ENCODE measurements at places on chromosomes 2 and 18. TPM values are rescaled to one million over a fixed set of nuclear protein-coding genes. Genes with fewer than 3 reads are reported as not detected.
A peak's percentile ranks its signal among the peaks of the same experiment; 100 is the strongest.

- no peak for DNase-seq
These were observed 86.2 kb downstream of the METTL8 start for GRCh38 chr2:171347591-171348032.

- no peak for DNase-seq
These were observed 42.4 kb downstream of the ADCY3 start for GRCh38 chr2:24877646-24878045.

USP40 gene
- total RNA-seq = 19.7 TPM

WNT6 gene
- total RNA-seq = not detected

DNA sequence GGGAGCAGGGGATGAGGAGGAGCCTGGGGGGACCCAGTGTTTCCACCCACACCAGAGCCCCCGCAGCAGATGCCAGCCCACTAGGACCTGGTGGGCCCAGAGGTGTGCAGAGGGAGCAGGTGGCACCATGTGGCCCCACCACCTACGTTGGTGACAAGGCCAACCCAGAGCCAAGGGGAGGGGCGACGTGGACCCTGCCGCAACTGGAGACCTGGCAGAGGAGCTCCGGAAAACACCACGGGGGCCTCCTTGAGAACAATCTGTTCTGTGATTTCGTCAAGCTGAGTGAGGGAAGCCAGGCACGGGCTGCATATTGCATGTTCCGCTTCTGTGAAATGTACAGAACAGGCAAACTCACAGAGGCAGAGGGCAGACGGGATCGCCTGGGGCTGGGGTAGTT, 49.1 kb upstream of the GPC1 start:
- no peak for DNase-seq

ARL5A gene
- 42.3 TPM for total RNA-seq

- no peak for DNase-seq
These were observed 135.4 kb upstream of the REG3A start for GRCh38 chr2:79294994-79295393.

GRCh38 chr18:62480927-62481326, 41.9 kb upstream of the ZCCHC2 start:
- DNase-seq = no peak

LHCGR gene
- not detected for total RNA-seq

DNA sequence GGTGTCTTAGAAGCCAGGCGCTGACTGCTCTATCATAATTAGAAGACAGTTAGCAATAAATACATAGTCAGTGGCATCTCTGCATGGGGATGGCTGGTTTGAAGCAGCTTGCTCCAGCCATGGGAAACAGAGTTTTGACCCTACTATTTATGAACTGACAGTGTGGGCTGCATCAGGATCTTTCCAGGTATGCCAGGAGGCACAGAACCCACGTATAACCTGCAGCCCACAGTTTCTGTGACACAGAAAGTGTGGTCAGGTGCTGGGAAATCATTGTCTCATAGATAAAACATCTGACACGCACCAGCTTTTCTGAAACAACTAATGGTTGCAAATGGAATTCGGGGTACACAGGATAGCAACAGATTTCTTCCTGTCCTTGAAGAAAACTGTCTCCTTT, 34.7 kb downstream of the INPP4A start:
- no peak for DNase-seq

ASPRV1 gene
- total RNA-seq = 2.3 TPM

DNA sequence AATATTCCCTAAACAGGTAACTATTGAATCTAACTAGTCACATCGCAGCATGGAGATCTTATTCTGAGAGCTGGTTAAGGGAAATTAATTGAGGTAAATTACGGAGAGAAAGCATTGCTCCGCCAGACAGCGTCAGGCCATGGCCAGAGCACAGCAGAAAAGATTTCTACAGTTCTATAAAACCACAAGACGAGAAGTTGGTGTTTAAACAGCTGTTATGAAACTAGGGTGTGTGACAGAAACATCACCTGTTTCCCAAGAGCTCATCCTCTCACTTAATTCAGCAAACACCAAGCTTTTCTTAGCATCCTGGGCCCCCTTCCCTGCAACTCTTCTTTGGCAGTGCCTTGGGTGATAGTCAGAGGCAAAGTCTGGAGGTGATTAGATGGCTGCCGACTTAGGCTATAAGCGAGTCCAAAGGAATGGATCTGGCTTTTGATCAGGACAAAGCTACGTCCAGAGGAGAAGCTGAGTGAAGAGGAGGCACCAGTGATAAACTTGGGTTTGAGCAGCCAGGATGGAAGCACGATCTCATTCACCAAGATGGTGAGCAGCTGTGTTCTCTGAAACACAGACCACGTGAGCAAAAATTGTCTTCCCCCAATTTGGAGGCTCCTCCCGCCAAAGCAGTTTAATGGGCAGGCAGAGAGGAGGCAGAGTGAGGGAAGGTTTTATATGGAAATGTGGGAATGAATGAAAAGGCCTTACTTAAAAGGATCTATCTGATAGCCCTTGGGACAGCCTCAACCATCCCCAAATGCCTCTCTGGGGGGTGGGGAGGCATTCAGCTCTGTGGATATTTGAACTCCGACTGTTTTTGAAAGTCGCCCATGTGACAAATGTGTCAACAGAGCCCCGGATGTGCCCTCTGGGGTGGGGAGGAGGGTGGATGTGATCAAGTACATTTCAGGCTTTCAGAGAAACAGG, 57.8 kb downstream of the PKDCC start:
- peak; percentile 73 for DNase-seq

GRCh38 chr2:68767031-68767961, 32.7 kb downstream of the ARHGAP25 start:
- peak; percentile 59 for DNase-seq

GRCh38 chr2:176979981-176980710, 232.4 kb upstream of the HNRNPA3 start:
- DNase-seq = no peak

GRCh38 chr18:22174341-22175145, 5.2 kb downstream of the GATA6 start:
- DNase-seq = no peak

CXCR1 gene
- not detected for total RNA-seq

PDE1A gene
- not detected for total RNA-seq

DNA sequence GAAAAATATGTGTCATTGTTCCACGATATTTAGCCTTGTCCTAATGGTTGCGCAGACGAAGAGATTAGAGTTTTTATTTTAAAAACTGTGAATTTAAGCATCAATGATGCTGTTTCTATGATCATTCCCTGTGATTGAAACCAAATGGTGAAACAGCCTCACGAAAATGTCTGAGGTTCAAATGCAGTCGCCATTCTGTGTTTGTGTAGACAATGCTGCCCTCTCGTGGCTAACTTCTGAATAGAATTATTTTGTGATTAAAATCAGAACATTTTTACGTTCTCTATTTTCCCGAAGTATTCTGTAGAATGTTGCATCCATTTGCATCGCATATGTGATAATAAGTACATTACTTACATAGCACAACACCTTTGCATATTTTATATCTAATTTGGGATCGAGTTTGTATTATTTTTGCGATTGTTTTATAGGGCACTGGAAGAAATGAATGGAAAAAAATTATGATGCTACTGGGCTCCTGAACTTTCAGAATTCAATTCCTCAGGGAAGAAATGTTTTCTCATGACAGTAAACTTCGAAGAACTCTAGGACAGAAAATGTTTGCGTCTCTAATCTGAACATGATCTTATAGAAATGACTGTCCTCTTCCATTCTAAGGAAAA, 54.8 kb upstream of the CREB1 start:
- peak; percentile 43 for DNase-seq

B3GNT2 gene
- total RNA-seq = 20.7 TPM

DNA sequence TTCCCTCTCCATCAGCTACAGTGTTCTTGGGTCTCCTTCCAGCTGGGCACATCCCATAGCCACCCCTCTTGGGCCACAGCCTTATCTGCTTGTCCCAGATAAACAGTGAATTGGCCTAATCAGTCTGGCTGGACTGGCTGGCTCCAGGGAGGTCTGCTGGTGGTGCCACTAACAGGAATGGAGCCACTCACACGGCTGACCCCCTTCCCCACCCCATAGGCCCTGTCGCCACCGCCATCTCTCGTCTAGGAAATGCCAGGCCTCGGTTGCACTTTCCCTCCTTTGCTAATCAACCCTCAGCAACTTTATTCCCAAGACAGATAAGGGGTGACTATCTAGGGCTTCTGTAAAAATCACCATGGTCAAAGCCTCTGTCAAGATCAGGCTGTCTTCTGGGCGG, 23.0 kb upstream of the TNP1 start:
- DNase-seq = no peak

- DNase-seq = no peak
These were observed 117.5 kb downstream of the PLA2R1 start for GRCh38 chr2:159944874-159945273.

C1GALT1C1L gene
- 0.31 TPM for total RNA-seq

DCDC2C gene
- not detected for total RNA-seq

SIX3 gene
- total RNA-seq = not detected

POU3F3 gene
- not detected for total RNA-seq

IL18RAP gene
- 1.2 TPM for total RNA-seq

- DNase-seq = no peak
These were observed 304.5 kb upstream of the PKDCC start for GRCh38 chr2:41743324-41743723.

GRCh38 chr2:98771264-98771663, 40.3 kb upstream of the MGAT4A start:
- DNase-seq = no peak

NYAP2 gene
- total RNA-seq = 0.05 TPM

DNA sequence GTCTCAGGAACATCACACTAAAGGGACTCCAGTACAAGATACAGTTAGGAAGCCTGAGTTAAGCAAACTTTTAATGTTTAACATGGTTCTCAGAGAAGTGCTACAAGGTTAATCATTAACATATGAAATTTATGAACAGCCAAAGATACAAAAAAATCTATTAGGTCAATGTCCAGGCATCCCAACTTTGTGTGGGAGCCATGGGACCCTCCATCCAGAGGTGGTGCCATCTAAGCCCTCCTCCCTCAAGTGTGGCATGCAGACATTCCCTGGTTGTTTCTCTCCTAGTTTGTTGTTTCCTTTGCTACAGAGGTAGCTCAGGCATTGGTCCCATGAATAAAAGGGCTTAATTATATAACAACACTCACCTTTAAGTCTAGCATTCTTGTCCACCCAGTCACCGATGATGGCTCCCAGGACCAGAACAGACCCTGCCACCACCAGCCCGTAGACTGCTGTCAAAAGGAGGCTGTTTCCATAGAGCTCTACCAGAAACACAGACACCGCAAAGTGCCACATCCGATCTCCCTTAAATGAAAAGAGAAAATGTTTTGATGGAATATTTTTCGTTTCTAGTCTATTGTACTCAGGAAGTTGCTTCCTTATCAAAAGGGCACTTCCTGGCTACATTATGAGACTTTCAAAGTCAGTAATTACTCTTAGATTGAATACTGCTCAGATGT, 5.7 kb downstream of the SLC40A1 start:
- no peak for DNase-seq

- no peak for DNase-seq
These were observed 37.7 kb downstream of the ANKRD12 start for GRCh38 chr18:9174302-9174701.

BCL11A gene
- total RNA-seq = 11.6 TPM

DNA sequence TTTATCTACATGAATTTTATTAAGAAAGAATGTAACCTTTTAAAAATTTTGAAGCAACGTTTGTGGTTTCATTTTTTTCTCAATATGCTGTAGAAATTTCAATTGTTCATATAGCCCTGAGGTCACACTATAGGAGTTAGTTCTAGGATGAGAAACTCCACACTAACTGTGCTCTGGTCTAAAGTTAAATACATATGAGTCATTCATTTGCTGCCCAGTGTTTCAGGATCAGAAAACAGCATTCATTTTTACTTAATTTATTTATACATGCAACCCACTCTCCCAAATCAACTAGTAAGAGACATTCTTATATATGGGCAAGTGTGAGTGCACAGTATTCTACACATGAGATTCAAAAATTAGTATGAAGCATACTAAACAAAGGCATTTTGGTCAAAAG, 137.9 kb downstream of the DOCK10 start:
- DNase-seq = no peak

SERPINB4 gene
- total RNA-seq = not detected

DNA sequence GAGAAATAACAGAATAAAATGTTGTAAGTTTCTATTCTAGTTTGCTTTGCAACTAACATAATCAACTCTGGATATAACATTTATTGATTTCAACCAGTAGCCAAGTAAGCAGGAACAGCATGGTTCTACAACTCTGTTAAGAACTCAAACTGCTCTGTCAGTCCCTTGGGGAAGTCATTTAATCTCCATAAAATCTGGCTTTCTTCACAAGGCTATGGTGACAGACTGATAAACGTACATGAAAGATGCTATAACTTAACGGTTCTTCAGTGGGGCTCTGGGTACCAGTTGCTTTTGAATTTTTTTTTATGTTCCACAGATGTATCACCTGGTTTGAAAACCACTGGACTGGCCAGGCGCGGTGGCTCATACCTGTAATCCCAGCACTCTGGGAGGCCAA, 10.3 kb downstream of the PSME4 start:
- no peak for DNase-seq

DSG3 gene
- not detected for total RNA-seq

GRCh38 chr2:231176066-231176465, 22.4 kb upstream of the ARMC9 start:
- no peak for DNase-seq

DNA sequence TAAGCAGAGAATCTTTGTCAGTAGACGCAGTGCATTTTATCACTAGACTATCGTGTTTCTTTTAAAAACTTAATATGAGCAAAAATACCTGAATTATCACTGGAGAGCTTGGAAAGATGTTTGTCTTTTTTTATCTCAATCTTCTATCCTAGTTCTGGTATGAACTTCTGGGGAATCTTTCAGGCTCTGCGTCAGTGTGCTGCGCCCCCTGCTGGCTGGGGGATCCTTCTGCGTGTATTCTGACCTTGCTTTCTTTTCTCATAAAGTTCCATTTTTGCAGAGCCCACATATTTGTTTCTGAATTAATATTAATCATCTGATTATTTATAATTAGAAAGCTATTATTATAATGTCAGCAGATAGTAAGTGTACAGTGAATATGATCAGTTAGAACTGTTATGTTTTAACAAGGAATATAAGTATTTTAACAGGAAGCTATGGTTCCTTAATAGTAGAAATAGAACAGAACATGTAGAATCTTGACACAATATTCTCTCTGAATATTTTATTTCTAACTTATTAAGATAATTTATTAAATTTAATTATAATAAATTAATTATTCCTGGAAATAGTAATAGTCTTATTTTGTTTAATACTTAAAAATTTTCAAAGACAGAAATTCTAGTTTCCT, 945.0 kb upstream of the CRIM1 start:
- DNase-seq = no peak

LRRC30 gene
- not detected for total RNA-seq

ESPNL gene
- 0.16 TPM for total RNA-seq

GRCh38 chr2:239910404-239910803, 114.7 kb downstream of the NDUFA10 start:
- DNase-seq = no peak

DNA sequence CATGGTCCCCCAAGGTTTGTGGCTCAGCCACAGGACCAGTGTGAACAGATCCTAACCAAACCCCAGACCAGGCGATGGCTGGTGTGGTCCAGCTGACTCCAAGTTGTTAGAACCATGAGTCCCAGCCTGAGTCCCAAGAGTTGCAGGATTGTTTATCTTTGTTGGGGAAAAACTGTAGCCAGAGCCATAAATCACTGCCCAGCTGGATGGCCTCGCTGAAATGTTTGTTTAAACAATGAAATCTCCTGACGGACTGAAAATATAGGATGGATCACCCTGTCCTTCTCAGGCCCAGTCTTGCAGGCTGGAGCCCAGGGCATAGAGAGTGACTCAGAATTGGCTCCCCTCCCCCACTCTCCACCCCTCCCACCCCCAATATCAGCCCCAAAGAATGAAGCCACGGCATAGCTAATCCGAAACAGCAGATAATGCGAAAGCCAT, 36.4 kb downstream of the PKDCC start:
- no peak for DNase-seq

All from naive thymus-derived CD8-positive, alpha-beta T cell (primary cell).